ENCODE measurements at places on chromosomes 1 and 21.

DNA sequence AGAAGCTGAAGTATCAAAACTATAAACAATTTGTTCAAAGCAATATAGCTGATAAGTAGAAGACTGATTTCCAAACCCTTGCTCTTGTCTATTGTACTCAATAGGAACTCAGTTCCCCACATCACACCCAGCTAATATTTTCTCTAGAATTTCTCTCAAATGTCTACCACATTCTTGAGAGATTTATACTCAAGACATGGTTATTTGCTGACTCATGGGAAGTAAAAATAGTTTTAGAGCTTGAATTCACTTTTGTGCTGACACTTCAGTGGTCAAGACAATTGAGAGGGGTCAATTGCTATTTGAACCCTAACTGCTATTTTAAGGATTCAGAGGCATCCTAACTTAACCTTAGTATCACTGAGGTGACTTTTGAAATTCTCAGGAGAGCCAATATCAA is 99.0 kb downstream of the TNNI3K start:
- no peak for DNase-seq

- DNase-seq = peak; percentile 70
These were observed 2.7 kb downstream of the TMEM200B start for GRCh38 chr1:29120947-29121485.

GRCh38 chr1:46585312-46585938 is 18.6 kb downstream of the MKNK1 start:
- no peak for DNase-seq

GRCh38 chr1:167755654-167756053 is 33.9 kb downstream of the MPZL1 start:
- DNase-seq = no peak

GRCh38 chr1:92934395-92935378 is 26.6 kb downstream of the DIPK1A start:
- no peak for DNase-seq

DNA sequence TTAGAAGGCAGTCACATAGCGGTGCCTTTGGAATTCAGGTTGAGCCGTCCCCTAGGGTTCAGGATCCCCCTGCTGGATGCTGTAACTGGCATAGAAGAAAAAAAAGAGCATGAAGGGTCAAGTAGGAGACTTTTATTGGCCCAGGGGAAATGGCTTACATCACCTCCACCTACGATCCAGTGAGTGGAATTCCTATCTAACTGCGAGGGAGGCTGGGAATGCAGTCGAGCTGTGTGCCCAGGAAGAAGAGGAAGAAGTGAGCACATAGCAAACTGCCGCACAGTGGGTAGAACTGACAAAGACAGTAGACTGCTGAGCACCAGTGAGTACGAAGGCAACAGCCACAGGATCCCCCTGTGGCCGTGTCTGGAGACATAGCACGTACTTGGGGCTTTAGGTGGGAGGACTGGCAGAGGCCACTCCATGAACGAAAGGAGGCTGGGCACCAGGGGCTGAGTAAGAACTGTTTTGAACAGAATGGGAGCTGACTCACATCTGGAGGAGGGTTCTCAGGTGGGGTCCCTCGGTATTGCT is 79.2 kb downstream of the RNF220 start:
- no peak for DNase-seq

DNA sequence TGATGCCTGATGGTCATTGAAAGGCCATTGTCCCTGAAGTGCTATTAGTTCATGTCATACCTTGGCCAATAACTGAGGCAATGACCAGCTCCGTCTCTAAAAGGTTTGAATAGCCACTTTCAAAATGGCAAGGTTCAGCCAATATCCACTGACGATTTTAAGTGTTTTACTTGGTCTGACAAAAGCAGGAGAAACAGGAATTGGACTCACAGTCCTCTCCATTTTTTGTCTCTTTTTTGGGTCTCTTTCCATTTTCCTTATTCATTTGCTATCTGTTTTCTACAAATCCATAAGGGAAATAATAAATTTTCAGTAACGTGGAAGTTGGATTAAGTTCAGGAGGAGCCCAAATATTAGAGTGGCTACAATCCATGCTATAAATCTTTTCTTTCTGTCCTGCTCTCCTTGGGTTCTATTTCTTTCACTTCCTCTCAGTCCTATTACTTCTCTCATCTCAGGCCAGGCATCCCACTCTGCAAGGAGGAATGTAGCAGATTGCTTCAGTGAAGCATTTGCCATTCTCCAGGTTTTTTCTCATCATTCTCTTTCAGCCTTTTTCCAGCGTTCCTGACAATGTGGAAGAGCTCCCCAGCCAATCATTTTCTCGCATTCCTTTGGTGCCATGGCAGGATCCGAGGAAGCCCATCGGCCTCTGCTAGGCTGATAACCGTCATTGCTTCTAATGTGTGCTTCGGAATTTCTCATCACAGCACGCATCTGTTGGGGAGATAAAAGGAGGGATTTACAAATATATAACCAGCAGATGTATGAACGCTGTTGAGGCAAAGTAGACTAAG is 414.5 kb downstream of the ADGRL2 start:
- DNase-seq = no peak

DNA sequence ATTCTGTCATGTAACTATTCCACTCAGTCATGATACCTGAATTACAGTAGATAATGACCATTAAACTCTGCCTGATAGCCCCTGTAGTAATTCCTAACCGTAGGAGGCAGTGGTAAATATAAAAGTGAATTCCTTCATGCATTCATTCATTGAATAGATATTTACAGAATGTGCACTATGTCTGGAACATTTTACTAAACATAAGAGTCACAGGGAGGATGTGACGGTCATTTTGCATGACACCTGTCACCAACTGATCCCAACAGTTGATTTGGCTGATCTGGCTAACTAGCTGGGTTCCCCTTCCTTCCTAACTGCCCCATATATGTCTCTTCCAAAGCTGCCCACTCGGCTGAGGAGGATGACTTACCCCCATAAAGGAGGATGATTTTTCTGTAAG is 2.2 kb upstream of the RNPC3 start:
- DNase-seq = no peak

- DNase-seq = no peak
These were observed 1.3 kb upstream of the PATJ start for GRCh38 chr1:61740751-61741700.

DNA sequence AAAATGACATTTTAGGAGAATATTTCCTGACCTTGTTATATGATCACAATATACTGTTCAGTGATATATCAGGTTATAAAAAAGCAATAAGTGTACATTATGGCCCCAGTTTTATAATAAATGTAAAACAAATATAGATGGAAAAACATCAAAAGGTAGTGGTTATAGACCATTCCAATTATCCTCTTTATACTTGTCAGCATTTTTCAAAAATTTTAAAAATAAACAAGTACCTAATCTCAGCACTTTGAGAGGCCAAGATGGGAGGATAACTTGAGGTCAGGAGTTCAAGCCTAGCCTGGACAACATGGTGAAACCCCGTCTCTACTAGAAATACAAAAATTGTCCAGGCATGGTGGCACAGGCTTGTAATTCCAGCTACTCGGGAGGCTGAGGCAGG is 69.6 kb upstream of the B3GALNT2 start:
- DNase-seq = no peak

- DNase-seq = no peak
These were observed 103.8 kb downstream of the SLC45A1 start for GRCh38 chr1:8421721-8422120.

DNA sequence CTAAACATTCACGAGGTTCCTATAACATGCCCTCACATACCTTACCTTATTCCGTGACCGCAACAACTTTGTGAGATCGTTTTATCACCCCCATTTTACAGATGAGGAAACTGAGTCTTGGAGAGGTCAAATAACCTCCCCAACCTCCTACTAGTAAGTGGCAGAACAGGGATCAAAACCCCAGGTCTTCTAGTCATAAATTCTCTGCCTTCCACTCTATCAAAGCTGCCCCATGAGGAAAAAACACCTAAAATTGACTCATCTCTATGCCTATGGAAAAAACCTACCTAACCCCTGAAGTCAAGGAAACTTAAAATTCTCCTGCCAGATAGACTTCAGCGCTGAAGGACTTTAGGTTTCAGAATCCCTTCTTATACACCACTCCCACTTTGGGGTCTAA is 69.5 kb upstream of the ERRFI1 start:
- no peak for DNase-seq

GRCh38 chr1:177106196-177106595 is 58.3 kb downstream of the ASTN1 start:
- DNase-seq = no peak

DNA sequence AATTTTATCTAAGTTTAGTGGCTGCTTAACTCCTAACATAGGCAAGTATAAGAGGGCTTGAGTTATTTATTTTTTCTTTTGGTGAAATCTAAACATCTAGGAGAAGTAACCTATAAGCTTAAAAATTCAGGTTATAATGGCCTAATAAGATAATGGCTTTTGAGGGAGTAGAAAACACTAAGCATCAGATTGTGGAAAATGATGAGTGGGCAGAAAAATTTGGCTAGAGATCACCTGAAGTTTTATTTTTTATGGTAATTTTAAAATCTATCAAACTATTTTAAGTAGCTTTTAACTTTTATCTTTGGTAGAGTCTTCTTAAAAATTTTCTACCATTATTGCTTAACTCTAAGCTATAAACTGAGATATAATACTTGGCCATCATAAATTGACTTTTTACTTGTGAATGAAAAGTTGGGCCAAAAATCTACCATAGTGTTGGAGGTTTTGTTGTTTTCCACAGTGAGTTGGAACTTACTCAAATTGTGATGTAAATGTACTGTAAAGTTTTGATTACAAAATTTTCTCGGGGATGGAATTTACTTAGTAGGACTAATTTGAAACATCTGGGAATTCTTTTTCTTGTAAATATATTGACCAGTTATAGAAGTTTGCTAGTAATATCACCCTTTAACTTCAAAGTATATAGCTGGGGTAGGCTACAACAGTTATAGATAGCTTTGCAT is 63.9 kb downstream of the USP25 start:
- DNase-seq = no peak

DNA sequence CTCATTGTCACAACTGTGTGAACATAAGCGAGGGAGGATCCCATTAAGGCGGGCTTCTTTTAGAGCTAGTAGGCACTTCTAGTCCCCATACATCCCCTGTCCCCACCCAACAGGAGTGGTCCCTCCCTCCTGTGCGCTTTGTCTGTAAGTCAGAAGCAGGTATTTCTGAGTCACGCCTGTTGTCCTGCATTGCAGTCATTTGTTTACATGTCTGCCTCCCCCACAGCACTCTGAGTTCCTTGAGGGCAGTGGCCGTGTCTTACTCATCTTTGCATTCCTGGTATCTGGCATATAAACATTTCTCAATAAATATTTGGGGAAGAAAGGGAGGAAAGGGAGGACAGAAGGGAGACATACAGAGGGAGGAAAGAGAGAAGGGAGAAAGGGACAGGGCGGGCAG is 40.3 kb downstream of the PLEKHA6 start:
- no peak for DNase-seq

- no peak for DNase-seq
These were observed 102.8 kb upstream of the COL24A1 start for GRCh38 chr1:86259390-86259789.

- no peak for DNase-seq
These were observed 89.6 kb upstream of the LPGAT1 start for GRCh38 chr1:211920141-211920572.

DNA sequence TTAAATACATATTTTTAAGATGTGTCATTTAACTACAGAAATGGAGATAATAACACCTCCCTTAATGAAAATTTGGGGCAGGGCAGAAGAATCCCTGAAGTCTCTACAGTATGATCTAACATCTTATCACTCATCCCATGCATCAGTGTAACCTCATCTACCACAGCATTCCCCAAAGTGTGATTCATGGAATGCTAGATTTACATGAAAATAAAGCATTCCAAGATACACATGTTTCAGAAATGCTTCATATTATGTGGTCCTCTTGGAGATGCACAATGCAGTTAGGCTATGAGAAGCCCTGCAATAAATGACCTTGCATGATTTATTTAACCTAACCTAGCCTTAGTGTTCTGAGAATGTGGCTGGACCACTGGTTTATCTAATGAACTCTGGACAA is 166.9 kb upstream of the SYT6 start:
- DNase-seq = no peak

DNA sequence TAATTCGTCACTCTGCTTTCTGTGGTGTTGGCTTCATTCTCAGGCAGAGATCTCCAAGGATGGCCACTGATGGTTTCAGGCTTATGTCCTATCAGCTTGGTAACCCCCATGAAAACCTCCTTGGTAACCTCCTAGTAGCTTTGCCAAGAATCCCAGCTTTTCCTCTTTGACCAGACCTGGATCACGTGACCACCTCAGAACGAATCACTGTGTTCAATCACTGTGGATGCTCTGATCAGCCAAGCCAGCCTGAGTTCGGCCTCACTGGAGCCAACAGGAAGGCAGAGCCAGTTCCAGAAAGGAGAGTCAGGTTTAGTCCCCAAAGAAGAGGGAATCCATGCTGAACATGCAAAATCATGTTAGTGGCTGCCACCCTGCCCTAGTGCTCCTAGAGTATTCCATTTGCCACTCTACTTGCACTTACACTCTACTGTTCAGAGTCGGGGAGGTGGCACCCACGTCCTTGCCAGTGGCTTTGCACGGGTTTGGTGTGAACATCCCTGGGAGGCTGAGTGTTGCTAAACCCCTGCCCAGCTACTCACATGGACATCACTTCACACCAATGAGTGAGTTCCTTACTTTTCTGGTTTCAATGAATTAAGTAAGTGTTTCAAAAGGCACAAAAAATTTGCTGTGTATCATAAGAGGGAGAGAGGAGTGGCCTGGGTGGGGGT is 33.5 kb upstream of the SSBP3 start:
- no peak for DNase-seq

DNA sequence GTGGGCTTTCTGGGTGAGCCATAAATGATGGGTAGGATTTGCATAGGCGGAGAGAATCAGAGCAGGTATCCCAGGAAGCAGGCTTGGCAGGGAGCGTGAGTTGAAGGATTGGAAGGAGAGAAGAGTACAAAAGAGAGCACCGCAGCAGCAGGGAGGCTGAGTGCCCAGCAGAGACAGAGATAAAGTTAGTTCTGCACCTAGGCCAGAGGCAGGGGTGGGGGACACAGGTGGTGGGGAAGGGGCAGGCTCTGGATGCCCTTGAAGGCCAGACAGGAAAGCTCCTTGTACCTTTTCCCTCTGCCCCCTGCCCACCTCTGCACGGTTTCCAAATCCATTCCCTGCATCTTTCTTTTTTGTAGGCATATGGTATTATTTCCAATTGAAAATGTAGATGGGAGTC is 33.0 kb upstream of the TRABD2B start:
- no peak for DNase-seq

DNA sequence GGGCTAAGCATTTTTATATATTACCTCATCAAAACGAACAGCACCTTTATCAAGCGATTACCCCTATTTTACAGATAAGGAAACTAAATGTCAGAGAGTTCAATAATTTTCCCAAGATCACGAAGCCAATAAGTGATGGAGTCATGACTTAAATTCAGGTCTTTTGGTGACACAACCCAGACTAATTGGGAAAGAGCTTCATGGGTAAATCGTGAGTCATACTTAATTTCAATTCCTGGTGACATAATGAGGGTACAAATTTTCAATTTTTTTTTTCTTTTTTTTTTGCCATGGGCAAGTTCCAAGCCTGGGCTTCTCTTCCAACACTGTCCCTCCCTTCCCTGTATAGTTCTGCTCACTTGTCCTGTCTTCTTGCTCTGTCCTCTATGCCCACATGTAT is 30.1 kb upstream of the IL10 start:
- no peak for DNase-seq

GRCh38 chr1:83029916-83030315 is 969.0 kb downstream of the TTLL7 start:
- no peak for DNase-seq

Data from hematopoietic multipotent progenitor cell treated with erythropoietin and hydrocortisone succinate and interleukin-3 and kit ligand, for 17 days (in vitro differentiated cells).